ENCODE measurements at places on chromosomes 2 and 18.

DNA sequence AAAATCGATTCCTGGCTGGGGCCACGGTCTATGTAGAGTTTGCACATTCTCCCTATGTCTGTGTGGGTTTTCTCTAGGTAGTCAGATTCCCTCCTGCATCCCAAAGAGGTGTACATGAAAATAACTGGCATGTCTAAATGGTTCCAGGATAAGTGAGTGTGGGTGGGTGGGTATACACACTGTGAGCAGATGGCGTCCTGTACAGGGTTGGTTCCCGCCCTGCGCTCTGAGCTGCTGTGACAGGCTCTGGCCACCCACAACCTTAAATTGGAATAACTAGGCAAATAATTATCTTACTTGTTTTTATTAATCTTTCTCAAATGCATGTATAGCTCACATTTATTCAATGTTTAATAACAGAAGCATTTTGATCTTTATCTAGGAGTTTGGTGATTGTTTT is 16.3 kb downstream of the THOC1 start:
- no peak for DNase-seq

GRCh38 chr2:16255120-16255519 is 314.8 kb downstream of the MYCN start:
- DNase-seq = no peak

DNA sequence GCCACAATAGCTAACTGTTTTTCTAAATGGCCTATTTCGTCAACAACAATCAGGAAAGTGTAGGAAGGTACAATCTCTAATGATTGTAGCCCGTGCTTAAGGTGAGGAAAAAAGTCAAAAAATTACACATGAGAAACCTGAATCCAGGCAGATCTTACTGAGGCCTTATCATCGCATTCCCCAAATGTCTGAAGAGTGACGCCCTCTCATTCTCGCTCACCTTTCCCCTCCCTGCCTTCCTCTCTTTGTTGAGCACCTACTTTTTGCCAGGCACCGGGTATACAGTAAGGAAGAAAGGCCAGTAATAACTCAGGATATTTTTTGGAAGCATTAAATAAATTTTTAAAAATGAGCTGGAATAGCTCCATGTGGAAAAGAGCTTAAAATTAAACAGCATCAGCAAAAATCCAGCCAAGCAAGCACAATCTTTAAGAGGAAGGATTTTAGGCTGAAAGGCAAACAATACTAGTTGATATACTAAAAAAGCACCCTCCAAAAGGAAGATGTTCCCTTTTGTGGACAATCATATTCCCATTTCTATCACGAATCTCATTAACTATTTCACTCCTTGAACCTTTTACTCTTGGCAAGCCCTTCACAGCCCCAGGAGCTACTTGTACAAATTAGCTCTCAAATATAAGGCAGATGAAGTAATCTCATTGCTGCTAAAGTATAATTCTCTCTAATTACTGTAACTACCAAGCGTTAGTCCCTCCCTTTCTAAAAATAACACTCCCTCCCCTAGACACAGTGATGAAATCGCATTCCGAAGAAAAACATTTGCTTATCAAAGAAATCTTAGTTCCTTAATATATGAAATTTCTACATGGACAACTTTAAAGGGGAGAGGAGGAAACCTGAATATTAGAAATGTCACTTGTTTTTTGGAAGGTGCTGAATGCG is 40.0 kb downstream of the STAT1 start:
- no peak for DNase-seq

GRCh38 chr18:58490238-58490637 is 138.7 kb downstream of the ALPK2 start:
- DNase-seq = no peak

GRCh38 chr2:96893289-96894150 is 23.6 kb upstream of the SEMA4C start:
- no peak for DNase-seq

DNA sequence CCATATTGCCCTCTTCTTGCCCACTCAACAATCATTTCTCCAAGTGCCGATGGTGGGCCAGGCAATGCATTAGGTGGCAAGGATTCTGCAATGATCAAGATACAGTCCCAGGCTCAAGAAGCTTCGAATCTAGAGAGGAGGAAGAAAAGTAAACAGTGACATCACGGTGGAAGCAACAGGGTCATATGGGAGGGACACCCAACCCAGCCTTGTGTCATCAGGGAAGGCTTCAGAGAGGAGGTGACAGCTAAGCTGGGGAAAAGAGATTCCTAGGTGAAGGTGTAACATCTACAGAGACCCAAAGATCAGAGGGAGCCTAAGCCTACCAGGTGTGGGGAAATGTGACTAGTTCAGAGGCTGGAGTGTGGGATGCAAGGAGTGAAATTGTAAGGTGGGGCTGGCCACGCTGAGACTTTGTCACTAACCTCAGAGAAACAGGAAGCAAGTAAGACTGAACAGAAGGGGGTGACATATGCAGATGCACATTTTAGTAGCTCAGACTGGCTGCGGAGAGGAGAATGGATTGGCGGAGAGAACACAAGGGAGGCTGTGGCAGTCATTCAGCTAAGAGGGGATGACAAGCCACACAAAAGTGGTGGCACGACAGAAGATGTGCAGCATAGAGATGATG is 104.9 kb downstream of the ANKRD44 start:
- no peak for DNase-seq

- no peak for DNase-seq
Observed at GRCh38 chr2:175003875-175004729, 1.1 kb downstream of the CHN1 start.

DNA sequence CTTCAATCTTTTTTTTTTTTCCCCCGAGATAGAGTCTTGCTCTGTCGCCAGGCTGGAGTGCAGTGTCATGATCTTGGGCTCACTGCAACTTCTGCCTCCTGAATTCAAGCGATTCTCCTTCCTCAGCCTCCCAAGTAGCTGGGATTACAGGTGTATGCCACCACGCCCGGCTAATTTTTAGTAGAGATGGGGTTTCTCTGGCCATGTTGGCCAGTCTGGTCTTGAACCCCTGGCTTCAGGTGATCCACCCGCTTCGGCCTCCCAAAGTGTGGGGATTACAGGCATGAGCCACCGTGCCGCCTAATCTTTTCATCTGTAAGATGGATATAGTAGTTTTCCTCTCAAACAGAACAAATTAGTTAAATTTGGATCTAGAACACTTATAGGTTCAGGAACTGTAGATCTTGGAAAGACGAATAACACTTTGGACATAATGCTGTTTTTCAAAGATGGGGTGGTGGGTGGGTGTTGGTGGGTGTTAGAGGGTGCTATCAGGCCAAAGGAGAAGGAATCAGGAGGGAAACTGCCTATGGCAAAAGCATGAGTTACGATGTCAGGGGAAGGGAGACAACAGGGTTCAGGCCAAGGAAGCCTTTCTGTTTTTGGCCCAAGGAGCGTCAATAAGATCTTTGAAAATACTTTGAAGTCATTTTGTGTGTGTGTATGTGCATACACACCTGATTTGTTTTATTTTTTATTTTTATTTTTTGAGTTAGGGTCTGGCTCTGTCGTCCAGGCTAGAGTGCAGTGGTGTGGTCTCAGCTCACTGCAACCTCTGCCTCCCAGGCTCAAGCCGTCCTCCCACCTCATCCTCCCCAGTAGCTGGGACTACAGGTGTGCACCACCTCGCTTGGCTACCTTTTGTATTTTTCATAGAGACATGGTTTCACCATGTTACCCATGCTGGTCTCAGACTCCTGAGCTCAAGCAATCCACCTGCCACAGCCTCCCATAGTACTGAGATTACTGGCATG is 6.8 kb downstream of the RPL37A start:
- DNase-seq = no peak

DNA sequence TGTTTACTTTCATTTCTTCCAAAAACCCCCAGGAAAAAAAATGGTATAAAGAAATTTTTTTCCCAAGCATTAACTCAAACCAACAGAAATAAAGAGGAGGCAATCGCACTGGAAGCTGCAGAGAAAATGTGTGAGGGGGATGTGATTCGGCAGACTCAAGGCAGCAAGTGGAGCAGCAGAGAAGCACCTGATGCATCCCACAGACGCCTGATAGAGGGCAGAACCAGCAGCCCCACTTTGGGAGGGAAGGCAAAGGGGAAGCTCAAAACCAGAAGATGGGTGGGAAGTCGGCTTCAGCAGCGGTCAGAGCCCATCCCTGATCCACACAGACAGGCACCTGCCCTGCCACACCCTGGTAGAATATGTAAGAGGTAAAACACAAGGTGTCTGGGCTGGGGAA is 12.6 kb downstream of the FTCDNL1 start:
- DNase-seq = no peak

GRCh38 chr2:27379836-27380625 is 503 bp downstream of the ZNF513 start:
- DNase-seq = no peak

- no peak for DNase-seq
Observed at GRCh38 chr2:46018773-46019591, 278.2 kb upstream of the EPAS1 start.

DNA sequence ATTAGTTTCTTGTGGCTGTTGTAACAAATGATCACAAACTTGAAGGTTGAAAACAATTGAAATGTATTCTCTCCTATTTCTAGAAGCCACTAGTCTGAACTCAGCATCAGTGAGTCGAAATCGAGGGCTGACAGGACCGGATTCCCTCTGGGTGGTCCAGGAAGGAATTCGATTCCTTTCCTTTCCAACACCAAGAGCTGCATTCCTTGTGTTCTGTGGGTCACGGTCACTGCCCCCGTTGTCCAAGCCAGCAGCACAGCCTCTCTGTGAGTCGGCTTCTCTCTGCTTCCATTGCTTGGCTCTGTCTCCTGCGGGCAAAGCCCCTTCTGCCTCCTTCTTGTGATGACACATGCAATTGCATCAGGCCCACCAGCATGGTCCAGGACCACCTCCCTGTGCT is 67.3 kb downstream of the SMIM21 start:
- no peak for DNase-seq

DNA sequence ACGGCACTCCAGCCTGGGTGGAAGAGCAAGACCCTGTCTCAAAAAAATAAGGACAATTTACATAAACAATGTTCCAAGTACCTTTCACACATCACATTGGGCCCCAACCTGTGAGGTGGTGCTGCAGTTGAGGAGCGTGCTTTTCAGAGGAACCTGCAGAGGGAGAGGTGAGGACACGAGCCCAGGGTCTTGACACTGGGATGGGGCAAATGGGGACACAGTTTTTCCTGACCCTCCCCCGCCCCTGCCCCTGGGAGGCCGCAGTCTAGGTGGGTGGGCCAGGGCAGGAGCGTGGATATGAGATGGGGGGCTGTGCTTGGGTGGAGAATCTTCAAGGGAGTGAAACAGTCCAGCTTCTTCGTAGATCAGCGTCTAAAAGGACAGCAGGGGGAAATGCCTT is 112.9 kb downstream of the SEPTIN10 start:
- DNase-seq = no peak

GRCh38 chr18:65632236-65632635 is 118.6 kb upstream of the CDH7 start:
- DNase-seq = no peak

DNA sequence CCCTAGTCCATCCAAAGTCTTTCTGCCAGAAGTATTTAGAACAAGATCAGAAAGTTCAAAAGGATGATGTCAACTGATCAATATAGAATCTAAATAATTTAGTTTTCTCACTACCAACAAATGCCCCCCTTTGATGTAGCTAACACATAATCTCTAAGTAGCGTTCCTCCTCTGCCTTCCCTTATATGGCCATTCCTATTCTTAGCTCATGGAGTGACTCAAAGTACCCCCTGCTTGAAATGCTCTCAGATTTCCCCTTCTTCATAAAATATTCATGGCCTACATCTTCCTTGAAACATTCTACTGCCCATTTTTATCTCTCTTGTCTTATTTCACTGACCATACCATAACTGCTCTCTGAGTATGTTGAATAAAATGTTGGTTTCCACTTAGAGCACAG is 151.5 kb downstream of the UPP2 start:
- no peak for DNase-seq

- no peak for DNase-seq
Observed at GRCh38 chr2:207681431-207681830, 30.0 kb upstream of the CCNYL1 start.

DNA sequence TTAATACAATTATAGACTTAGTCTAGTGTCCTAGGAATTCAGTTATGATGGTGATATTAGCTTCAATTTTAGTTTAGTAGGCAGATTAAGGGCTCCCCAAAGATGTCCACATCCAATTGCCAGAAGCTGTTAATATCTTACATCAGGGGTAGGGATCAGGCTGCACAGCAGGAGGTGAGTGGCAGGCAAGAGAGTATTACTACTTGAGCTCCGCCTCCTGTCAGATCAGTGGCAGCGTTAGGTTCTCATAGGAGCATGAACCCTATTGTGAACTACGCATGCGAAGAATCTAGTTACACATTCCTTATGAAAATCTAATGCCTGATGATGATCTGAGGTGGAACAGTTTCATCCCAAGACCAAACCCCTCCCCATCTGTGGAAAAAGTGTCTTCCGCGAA is 54.9 kb downstream of the NYAP2 start:
- DNase-seq = no peak

DNA sequence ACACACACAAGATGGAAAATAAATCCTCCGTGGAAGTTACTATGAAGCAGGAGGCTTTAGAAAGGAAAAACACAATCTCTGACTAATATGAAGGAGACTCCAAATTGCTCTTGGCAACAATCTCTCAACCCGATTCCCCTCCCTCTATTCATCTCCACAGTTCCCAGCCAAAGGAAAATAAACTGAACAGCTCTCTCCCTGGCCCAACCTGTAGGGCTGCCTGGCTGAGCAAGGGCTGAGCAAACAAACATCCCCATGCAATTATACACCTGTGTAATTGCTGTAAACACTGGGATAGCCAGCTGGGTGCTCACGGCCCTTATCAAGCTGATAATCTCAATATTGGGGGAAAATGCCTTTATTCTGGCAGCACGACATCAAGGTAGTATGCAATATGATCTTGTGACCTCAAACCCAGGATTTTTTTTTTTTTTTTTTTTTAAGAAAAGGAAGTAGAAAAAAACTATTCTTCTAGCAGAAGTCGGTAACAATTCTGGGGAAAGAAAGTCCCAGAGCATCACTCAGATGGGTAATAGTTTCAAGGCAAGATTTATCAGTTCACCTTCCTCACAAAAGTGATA is 203.3 kb upstream of the SMAD2 start:
- DNase-seq = no peak

- DNase-seq = no peak
Observed at GRCh38 chr2:46699934-46700256, 215.7 kb downstream of the MCFD2 start.

DNA sequence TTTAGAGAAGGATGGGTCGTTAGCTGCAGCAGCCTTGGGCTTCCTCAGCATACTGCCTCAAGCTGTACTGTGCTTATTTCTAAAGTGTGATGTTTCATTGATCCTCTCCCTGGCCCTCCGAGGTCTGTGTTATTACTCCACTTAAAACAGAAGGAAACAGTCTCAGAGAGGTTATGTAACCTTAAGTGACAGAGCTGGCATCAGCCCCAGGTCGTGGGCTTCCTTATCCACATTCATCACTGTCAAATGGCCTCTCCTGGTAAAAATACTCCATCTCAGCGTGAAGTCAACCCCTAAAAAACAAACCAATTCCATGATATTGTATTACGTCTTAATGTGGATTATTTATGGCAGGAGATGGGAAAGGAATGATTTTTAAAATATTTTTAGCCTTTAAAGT is 153.3 kb upstream of the NOSTRIN start:
- DNase-seq = no peak

GRCh38 chr2:3377279-3377611 is 373 bp downstream of the EIPR1 start:
- DNase-seq = no peak

GRCh38 chr18:71431171-71431570 is 1113.0 kb downstream of the CBLN2 start:
- no peak for DNase-seq

GRCh38 chr2:63189026-63189425 is 138.4 kb downstream of the OTX1 start:
- peak; percentile 3 for DNase-seq

- no peak for DNase-seq
Observed at GRCh38 chr2:58533376-58533775, 292.3 kb upstream of the FANCL start.
